ENCODE measurements at places on chromosomes 7 and 10. TPM values are rescaled to one million over a fixed set of nuclear protein-coding genes. Genes with fewer than 3 reads are reported as not detected.

GRCh38 chr10:129170812-129171211 is 296.2 kb upstream of the MGMT start:
- no peak for DNase-seq
- no peak overlapping the region for H3K4me3 ChIP-seq
- H3K36me3 ChIP-seq, result no peaks in the 10 kb centered on the region
- no peak overlapping the region for H3K27ac ChIP-seq
- peaks cover 6% of the 10 kb centered on the region for H3K4me1 ChIP-seq

Gene DNAJC30
- total RNA-seq, result 6.8 TPM

DNA sequence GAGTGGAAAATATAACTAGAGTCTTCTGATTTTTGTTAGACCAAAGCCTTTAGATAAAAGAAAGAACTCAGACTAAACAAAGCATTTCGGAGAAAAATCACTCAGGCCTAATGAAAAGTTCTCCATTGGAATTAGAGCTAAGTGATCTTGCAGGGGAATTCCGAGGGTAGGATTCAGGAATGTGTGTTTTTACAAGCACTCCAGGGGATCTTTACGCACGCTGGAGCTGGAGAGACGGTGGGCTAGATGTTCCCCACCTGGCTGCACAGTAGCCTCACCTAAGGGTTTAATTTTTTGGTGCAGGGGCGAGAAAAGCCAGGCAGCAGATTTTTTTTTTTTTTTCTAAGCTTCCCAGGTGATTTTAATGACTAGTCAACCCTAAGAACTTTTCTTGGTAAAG is 7.9 kb upstream of the PAPSS2 start:
- peak overlapping the region; percentile 35 for H3K4me3 ChIP-seq
- H3K36me3 ChIP-seq, result no peaks in the 10 kb centered on the region
- peak overlapping the region; percentile 97 for H3K27ac ChIP-seq
- peak; percentile 35 for DNase-seq
- peaks cover 41% of the 10 kb centered on the region for H3K4me1 ChIP-seq
- no peaks in the 10 kb centered on the region for H3K27me3 ChIP-seq

Gene MMD2
- total RNA-seq, result not detected

DNA sequence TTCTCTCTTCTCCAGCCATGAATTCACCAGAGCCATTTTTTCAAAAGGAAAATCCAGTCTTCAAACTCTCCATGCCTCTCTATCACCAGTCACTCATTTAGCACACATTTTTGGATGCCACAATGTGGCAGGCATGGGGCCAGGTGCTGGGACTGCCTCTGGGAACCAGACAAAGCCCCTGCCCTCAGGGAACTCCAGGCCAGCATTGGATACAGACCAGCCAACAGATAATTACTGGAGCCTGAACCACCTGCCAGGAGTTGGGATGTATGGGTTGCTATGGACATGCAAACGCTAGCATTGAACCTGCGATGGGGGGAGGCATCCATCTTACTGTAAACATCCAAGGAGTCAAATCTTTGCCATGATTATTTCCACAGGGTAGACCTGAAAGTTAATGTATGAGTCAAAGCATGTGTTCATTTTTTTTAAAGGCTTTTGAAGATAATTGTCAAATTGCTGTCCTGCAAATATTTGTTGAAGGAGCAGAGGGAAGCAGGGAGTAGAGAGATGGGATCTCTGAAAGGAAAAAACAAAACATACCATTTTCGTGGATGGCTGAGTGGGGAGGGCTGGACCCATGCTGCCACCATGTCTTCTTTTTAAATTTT is 43.2 kb downstream of the SRRM3 start:
- H3K36me3 ChIP-seq, result peaks cover 6% of the 10 kb centered on the region
- DNase-seq, result no peak
- H3K4me1 ChIP-seq, result peaks cover 11% of the 10 kb centered on the region
- H3K27ac ChIP-seq, result peak overlapping the region; percentile 50

- H3K4me1 ChIP-seq, result peaks cover 74% of the 10 kb centered on the region
- no peak overlapping the region for H3K4me3 ChIP-seq
Observed at GRCh38 chr10:6102128-6102527, 13.3 kb downstream of the RBM17 start.

GRCh38 chr7:92135052-92135889 is 994 bp upstream of the CYP51A1 start:
- peak overlapping the region; percentile 98 for H3K4me3 ChIP-seq
- peaks cover 20% of the 10 kb centered on the region for H3K4me1 ChIP-seq
- peak overlapping the region; percentile 100 for H3K27ac ChIP-seq
- H3K27me3 ChIP-seq, result no peaks in the 10 kb centered on the region
- H3K36me3 ChIP-seq, result peaks cover 17% of the 10 kb centered on the region

GRCh38 chr7:45202625-45203024 is 45.0 kb downstream of the RAMP3 start:
- H3K4me3 ChIP-seq, result no peak overlapping the region
- DNase-seq, result no peak
- peaks cover 2% of the 10 kb centered on the region for H3K4me1 ChIP-seq
- H3K27me3 ChIP-seq, result 0 out of 2 replicates have a peak, but pooled peaks cover 4% of the 10 kb centered on the region
- no peak overlapping the region for H3K27ac ChIP-seq
- no peaks in the 10 kb centered on the region for H3K36me3 ChIP-seq

GRCh38 chr10:119357412-119358151 is 150.2 kb downstream of the GRK5 start:
- H3K27ac ChIP-seq, result no peak overlapping the region
- no peaks in the 10 kb centered on the region for H3K27me3 ChIP-seq
- H3K4me3 ChIP-seq, result no peak overlapping the region
- H3K4me1 ChIP-seq, result no peaks in the 10 kb centered on the region
- DNase-seq, result no peak

Gene GNAT3
- total RNA-seq, result not detected

Gene KNDC1
- 26.6 TPM for total RNA-seq

DNA sequence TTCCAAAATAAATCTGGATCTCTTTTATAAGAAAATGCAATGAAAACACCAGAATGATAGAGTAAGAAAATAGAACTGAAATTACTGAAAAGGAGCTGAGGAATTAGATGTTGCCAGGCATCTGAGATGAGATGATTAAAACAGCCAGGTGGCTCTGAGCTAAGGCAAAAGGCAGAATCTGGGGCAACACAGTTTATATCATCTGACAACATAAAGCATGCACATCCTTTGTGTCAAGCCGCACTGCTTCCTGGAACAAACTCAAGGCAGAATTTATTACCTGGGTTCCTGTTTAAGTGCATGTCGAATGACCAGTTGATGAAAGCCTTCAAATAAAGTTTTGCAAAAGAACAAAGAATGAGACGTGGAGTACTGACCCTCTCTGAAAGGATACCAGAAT is 247.0 kb downstream of the SNX10 start:
- no peaks in the 10 kb centered on the region for H3K36me3 ChIP-seq
- no peak overlapping the region for H3K27ac ChIP-seq
- H3K27me3 ChIP-seq, result peaks cover 3% of the 10 kb centered on the region
- DNase-seq, result no peak

- H3K4me1 ChIP-seq, result peaks cover 10% of the 10 kb centered on the region
- peak overlapping the region; percentile 59 for H3K4me3 ChIP-seq
- H3K27ac ChIP-seq, result peak overlapping the region; percentile 21
- H3K27me3 ChIP-seq, result peaks cover 4% of the 10 kb centered on the region
Observed at GRCh38 chr7:135801045-135801693, 52.6 kb upstream of the FAM180A start.

Gene CFAP70
- total RNA-seq, result 0.31 TPM

Gene PPP1R17
- 2.6 TPM for total RNA-seq

- no peak overlapping the region for H3K27ac ChIP-seq
- DNase-seq, result no peak
- H3K36me3 ChIP-seq, result peaks cover 22% of the 10 kb centered on the region
- no peaks in the 10 kb centered on the region for H3K4me1 ChIP-seq
- no peaks in the 10 kb centered on the region for H3K27me3 ChIP-seq
- no peak overlapping the region for H3K4me3 ChIP-seq
Observed at GRCh38 chr10:70343312-70343711, 39.1 kb downstream of the LRRC20 start.

GRCh38 chr10:85831422-85831821 is 535.2 kb downstream of the GRID1 start:
- H3K4me3 ChIP-seq, result no peak overlapping the region
- no peak for DNase-seq
- no peaks in the 10 kb centered on the region for H3K36me3 ChIP-seq

Gene TSPAN13
- 32.7 TPM for total RNA-seq

DNA sequence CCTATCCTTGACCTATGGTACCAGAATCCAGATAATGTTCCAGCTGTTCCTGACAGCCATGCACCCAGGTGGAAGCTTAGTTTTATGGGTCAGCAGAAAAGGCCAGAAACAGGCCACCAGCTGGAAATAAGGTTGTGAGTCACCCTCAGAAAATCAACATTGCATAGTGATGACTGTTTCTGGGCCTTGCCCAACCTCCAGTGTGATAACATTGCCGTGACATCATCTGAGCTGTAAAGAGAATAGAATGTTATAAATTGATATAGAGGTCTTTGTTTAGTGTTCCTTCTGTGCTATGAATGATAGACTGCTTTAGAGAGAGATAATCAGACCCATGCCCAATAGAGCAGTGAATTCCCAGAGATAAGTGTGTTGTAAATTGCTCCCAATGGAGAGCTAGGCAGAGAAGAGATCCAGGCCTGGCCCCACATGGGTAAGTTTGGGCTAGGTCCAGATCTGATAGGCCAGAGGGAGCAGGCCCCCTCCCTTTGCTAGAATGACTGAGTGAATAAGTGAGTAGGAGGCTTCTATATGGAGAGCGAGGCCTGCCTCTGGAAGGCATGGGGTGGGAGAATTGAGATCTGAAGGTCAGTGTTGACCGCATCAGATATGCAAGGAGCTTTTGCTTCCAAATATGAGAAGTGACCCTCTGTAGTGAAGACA is 14.2 kb upstream of the HPS1 start:
- no peaks in the 10 kb centered on the region for H3K36me3 ChIP-seq
- DNase-seq, result no peak
- H3K4me3 ChIP-seq, result no peak overlapping the region
- H3K27ac ChIP-seq, result no peak overlapping the region

- H3K27ac ChIP-seq, result no peak overlapping the region
- no peak for DNase-seq
- H3K4me1 ChIP-seq, result peaks cover 13% of the 10 kb centered on the region
- 0 out of 2 replicates have a peak, but pooled peaks cover 2% of the 10 kb centered on the region for H3K27me3 ChIP-seq
- no peaks in the 10 kb centered on the region for H3K36me3 ChIP-seq
Observed at GRCh38 chr10:122782911-122783310, 62.7 kb downstream of the CUZD1 start.

Gene MMS19
- total RNA-seq, result 153 TPM

Gene POU6F2
- 2.9 TPM for total RNA-seq

Gene NMT2
- 11.7 TPM for total RNA-seq

- H3K4me3 ChIP-seq, result peak overlapping the region; percentile 71
- DNase-seq, result no peak
- no peaks in the 10 kb centered on the region for H3K27me3 ChIP-seq
- peak overlapping the region; percentile 99 for H3K27ac ChIP-seq
- peaks cover 5% of the 10 kb centered on the region for H3K36me3 ChIP-seq
Observed at GRCh38 chr7:20218279-20218678, 1.1 kb upstream of the MACC1 start.

DNA sequence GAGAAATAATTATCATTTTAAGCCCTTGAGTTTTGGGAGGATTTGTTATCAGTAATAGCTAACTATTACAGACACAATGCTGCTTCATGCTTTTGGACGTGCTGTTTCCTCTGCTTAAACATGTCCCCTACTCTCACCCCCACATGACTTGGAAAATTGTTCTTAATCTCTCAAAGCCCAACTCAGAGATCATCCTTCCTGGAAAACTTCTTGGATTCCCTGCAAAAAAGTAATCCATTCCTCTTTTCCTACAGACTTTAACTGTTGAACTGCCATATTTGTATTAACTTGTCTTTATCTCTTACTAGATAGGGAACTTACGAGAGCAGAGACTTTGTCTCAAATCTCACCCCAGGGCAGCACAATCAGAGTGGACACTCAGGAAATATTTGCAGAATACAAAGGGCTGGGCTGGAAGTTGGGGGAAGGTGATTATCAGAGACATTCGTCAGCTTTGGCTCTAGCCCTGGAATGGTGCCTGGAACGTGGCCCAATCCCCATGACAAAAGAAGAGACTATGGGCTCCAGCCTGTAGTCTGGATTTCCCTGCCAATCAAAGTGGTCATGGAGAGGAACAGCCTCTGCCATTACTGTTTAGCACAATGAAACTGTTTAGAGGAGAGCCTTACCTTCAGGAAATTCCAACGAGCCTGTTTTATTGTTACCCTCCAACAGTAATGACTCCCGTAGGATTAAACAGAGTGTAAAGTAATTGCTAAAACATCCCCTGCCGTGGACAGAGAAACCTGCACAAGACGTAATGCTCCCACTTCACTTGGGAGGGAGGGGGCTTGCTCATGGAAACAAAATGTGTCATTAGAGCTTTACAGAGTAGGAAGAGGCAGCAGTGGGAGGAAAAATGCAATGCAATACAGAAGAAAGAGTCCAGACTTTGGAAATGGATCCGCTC is 140.4 kb upstream of the AUTS2 start:
- H3K36me3 ChIP-seq, result no peaks in the 10 kb centered on the region
- H3K4me3 ChIP-seq, result 0 out of 2 replicates have a peak overlapping the region, but pooled peaks have one; percentile 5

Gene LRRC17
- 1.6 TPM for total RNA-seq

Gene ANKRD2
- total RNA-seq, result not detected

DNA sequence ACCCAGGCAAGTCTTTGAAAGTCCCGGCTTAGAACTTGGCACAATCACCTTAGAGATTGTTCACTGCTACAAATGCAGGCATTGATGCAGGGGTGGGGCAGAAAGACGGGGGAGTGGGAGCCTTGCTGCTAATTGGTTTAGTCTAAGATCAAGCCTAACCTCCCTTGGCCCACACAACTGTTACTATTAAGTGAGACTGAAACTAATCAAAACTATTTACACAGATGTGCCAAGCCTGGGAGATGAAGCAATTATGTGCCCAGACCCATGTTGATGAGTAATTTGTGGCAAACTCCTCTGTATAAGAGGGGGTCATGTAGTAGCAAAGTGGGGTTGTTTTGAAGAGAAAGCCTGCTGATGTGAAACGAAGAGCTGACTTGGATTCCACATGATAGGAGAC is 178.2 kb upstream of the ITGB1 start:
- no peak overlapping the region for H3K4me3 ChIP-seq
- H3K27me3 ChIP-seq, result no peaks in the 10 kb centered on the region
- H3K27ac ChIP-seq, result no peak overlapping the region

GRCh38 chr10:74419958-74420375 is 268.9 kb downstream of the ADK start:
- peak overlapping the region; percentile 15 for H3K27ac ChIP-seq
- no peak for DNase-seq
- H3K27me3 ChIP-seq, result no peaks in the 10 kb centered on the region
- peaks cover 19% of the 10 kb centered on the region for H3K36me3 ChIP-seq

Gene GOLGA7B
- total RNA-seq, result 0.07 TPM

- no peak overlapping the region for H3K4me3 ChIP-seq
- H3K36me3 ChIP-seq, result peaks cover 21% of the 10 kb centered on the region
Observed at GRCh38 chr7:3028071-3028757, 15.5 kb downstream of the CARD11 start.

- H3K36me3 ChIP-seq, result no peaks in the 10 kb centered on the region
- DNase-seq, result no peak
- no peak overlapping the region for H3K27ac ChIP-seq
- H3K4me3 ChIP-seq, result no peak overlapping the region
- H3K27me3 ChIP-seq, result no peaks in the 10 kb centered on the region
Observed at GRCh38 chr10:20105931-20106330, 289.7 kb downstream of the PLXDC2 start.

DNA sequence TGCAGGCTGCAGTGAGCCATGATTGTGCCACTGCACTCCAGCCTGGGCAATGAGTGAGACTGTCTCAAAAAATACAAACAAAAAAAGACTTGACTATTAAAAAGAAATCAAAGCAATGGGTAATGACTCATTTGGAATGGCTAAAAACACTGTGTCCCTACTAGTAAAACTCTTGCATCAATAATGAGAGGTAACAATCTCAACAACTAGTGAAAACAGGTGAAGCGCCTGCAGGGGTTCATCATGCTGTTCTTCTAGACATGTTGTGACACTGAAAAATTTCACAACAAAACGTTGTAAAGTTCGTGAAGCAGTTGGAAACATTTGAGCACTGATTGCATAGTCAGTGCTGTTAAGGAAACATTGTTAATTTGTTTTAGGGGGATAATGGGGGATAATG is 26.9 kb upstream of the SLC29A4 start:
- DNase-seq, result no peak
- no peak overlapping the region for H3K4me3 ChIP-seq
- H3K27me3 ChIP-seq, result no peaks in the 10 kb centered on the region
- no peaks in the 10 kb centered on the region for H3K36me3 ChIP-seq
- H3K4me1 ChIP-seq, result peaks cover 13% of the 10 kb centered on the region
